ENCODE measurements at places on chromosomes 16 and 17.

DNA sequence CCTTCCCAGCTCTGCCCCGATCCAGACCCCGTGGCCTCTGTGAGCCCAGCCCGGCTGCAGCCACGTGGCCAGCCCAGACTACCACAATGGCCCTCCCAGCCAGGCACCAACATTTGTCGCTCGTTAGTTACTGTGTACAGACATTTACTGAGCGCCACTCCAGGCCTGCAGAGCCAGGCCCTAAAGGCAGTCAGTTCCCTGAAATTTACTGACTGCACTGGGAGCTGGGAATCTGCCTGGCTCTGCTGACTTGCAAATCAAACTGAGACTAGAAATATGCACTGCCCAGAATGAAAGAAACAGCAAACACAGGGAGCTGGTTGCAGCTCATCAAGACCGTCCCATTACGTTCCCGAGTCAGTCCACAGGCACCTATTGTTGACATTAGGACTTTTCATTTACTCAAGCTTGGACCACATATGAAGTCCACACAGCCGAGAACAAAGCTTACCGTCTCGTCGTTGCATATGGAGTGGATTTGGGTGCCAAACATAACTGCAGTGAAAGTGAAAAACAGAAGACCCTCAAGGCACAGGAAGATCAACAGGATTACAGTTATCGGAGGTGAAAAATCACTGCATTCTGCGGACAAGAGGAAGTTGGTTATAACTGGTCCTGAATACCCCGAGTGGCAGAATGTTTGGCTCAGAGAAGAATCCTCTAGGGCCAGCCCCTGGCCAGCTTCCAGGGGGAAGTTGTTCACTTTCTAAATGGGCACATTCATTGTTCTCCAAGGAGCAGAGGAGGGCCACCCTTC lies 34.5 kb downstream of the ZDHHC7 start:
- no peak for DNase-seq

GRCh38 chr16:67666032-67666551 lies 458 bp downstream of the ENKD1 start:
- peak; percentile 68 for DNase-seq

DNA sequence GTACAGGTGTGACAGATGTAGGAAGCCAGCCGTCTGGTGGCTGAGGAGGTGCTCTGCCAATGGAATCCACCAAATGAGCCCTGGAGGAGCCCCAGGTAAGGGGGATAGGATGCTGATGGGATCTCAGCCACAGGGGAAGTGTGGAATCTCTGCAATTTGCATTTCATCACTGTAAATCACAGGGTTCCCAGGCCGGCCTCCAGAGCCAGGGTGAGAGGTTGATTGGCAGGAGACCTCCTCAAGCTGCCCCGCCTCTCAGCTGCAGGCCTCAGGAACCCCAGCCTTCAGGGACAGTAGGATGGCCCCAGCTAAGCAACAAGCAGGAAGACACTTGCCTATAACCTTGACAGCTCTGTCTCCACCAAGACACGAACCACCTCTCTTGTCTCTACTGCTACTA lies 39.4 kb downstream of the RTN4RL1 start:
- no peak for DNase-seq

- DNase-seq: peak; percentile 10
These were observed 37.4 kb upstream of the EMP2 start for GRCh38 chr16:10617662-10618420.

GRCh38 chr17:43021741-43022512 lies at the start of gene VAT1:
TSS of gene VAT1 (minus strand) at chr17:43022385. CDS start at chr17:43022322, 63 bp downstream.
- DNase-seq: peak; percentile 90

GRCh38 chr17:81710514-81711308 lies 1.4 kb upstream of the SLC25A10 start:
- peak; percentile 64 for DNase-seq

DNA sequence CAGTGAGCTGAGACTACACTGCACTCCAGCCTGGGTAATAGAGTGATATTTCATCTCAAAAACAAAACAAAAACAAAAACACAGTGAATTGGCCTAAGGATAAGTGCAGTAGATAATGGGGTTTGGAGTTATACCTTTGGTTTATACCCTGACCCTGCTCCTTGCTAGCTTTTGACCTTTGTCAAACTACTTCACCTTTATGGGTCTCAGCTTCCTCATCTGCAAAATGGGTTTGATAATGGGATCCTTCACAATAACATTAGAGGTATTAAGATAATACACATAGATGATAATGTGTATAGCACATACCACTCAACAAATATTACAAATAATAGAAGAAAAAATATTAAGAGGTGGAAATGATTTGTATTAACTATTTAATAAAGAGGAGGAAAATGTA lies 85.9 kb downstream of the STXBP4 start:
- DNase-seq: no peak

GRCh38 chr16:73217654-73218053 lies 169.7 kb upstream of the ZFHX3 start:
- DNase-seq: no peak

DNA sequence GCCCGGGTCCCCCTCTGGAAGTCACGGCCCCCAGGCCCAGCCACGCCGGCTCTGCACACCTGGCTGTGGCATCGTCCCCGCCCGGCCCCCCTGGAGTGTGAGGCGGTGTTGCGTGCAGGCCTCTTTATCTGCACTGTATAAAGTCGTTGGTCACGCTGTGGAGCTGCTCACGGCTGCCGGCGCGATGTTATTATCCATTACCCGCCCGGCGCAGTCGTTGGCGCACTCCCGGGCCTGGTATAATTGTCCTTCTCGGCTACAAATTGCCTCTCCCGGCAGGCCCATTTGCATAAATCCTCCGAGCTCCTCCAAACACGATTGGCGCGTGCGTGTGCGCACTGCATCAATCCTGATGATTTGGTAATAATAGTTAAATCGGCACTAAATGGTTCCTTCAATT lies 57.8 kb downstream of the BAHCC1 start:
- no peak for DNase-seq

DNA sequence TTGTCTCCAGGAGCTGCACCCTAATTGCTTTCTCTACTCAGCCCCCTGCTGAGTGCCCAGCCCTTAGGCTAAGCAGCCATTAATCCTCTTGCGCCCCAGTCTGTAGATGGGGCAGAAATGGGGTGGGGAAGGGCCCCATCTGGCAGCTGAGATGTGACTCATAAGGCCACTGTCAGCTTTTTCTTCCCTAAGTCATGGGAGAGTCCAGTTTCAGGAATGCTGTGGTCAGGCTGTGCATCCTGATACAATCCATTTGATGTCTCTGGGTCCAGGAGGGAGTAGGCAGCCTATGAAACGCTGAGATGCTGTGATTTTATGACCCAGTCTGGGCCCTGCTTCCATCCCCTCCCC lies 12.3 kb downstream of the PLXDC1 start:
- peak; percentile 93 for DNase-seq

DNA sequence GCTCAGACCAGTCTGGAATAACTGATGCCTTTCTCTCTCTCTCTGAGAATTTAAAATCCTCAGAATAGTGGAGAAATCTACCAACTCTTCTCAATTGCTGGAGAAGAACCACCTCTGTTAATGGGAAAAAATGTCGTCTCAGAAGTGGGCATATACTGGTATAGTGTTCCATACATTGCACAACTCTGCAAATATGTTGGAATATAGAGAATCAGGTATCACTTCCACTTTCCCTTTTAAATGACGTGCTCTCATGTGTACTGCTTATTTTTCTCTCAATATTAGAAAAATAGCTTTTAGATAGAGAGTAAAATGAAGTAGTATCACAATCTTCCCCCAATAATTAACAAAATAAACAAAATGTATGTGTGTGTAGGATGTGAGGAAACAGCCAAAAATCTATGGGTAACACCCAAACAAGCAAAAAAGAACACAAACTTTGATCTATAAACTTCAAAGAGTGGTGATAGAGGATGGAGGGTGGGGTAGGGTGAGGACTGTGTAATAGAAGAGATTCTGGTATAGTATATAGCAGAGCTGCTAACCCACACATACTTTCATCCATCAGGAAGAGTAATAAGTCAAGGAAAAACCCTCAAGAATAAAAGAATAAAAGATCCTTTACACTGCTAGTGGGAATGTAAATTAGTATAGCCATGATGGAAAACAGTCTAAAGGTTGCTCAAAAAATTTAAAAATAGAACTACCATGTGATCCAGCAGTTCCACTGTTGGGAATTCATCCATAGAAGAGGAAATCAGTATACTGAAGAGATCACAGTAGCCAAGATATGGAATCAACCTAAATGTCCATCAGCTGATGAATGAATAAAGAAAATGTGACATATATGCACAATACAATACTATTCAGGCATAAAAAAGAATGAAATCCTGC lies 46.9 kb downstream of the NFATC3 start:
- no peak for DNase-seq

GRCh38 chr16:53741546-53741945 lies 37.6 kb downstream of the FTO start:
- DNase-seq: no peak

- peak; percentile 24 for DNase-seq
These were observed 141.6 kb downstream of the CDRT15L2 start for GRCh38 chr17:20721171-20721570.

GRCh38 chr17:68458260-68459036 lies 1.2 kb upstream of the WIPI1 start:
- DNase-seq: no peak

GRCh38 chr17:37506678-37507077 lies 17.0 kb downstream of the DUSP14 start:
- peak; percentile 55 for DNase-seq

DNA sequence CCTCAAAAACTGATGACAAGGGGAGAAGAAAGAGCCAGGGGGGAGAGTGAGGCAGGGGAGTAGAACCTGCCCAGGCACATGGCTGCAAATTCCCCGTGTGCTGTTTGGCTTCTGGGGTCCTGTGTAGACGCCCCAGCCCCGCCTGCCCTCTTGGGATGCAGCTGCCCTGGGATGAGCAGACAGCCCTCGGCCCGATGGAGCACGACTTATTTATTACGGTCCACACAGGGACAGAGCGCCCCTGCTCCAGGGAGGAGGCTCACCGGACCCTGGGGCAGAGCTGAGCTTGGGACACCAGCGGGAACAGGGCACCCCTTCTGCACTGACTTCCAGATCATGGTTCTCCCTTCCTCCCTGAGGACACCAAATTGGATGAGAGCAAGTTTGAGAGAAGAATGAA lies 9.1 kb downstream of the LDHD start:
- no peak for DNase-seq

DNA sequence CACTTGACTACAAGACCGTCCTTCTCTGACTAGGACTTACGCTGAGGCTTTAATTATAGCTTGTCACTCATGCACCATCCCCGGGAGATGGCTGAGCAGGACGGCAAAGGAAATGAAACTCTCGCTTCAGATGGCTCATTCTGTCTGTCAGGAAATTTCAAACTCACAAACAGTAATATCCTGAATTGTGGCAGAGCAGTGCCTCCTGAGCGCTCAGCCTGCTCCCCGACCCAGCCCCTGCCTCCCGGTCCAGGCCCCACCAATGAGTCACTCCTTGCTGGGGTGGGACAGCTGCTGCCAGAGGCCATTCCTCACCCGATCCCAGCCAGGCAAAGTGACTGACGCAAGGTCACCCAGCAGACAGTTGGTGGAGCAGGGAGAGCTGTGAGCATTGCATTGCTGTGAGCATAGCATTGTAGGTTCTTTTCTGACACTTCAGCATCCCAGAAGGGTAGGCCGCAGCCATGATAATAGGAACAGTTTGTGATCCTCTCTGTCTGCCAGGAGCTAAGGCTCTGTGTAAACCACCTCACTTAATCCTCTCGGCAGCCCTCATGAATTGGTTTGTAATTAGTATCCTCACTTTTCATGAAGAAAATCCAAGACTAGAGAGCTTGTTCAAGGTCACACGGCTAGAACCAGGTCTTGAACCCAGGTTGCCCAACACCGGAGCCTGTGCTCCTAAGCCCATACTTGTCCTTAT lies 20.9 kb downstream of the CCDC182 start:
- DNase-seq: no peak

DNA sequence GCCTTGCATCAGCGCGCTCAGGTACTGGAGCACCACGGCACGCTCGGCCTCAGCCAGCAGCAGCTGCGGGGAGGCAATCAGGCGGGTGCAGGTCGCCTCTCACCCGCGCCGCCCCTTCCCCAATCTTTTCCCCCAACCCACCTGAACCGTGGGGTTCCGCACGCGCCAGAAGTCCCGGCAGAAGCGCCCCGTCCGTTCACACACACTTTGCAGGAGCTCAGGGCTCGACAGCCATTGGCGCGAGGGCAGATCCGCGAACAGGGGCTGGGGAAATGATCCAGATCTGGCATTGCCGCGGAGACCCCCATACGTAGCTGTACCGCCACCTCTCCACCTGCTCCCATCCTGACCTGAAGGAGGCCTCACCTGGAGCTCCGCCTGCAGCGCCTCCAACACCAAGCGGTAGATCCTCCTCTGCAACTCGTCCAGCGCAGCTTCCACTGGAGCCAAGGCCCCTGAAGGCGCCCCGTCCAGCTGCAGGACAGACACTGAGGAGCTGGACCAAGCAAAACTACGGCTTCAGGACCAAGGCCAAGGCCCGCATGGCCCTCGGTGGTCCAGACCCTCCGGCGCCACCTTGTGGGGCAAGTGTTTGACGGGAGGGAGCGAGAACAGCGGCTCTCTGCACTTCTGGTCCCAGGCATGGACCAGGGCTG lies 1.4 kb upstream of the MATCAP1 start:
- peak; percentile 96 for DNase-seq

DNA sequence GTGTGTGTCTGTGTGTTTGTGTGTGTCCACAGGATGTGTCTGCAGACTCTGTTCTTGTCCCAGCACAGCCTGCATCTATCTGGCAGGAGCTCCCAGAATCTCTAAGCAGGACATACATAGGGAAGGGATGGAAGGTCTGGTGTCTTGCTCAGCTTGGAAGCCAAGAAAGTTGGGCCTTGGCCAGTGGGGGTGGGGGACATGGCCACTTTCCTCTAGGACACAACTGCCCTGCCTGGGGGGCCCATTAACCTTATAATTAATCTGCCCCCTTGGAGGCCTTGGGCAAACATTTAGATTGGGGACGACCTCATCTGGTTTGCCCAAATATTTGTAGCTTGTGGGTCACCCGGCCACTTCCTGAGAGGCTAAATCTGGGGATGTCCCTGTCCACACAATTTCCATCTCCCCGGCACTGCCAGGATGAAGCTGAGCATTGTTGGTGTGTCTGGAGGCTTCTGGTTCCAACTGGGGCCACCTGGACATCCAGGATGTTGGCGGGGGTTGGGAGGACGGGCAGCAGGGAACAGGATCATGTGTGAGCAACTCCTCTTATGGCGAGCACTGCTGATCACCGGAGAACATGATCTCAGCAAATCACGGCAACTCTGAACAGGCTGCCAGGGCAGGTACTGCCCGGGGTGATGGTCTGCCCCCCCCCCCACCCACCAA lies 17.2 kb upstream of the FOXF1 start:
- DNase-seq: no peak
